ENCODE measurements at places on chromosomes 7 and 10. TPM values are rescaled to one million over a fixed set of nuclear protein-coding genes. Genes with fewer than 3 reads are reported as not detected.

Gene HHEX
- 14.7 TPM for total RNA-seq

Gene SPDYE16
- total RNA-seq: not detected

Gene NUTM2E
- 0.53 TPM for total RNA-seq

Gene GIMAP4
- not detected for total RNA-seq

Gene PPIF
- 203 TPM for total RNA-seq

Gene ZFAND2A
- 61.5 TPM for total RNA-seq

Gene BCAP29
- total RNA-seq: 38.3 TPM

Gene SUN3
- total RNA-seq: not detected

Gene MRC1
- total RNA-seq: 0.05 TPM

Gene RBP3
- not detected for total RNA-seq

Gene FAM221A
- total RNA-seq: 0.39 TPM

Gene ZP3
- total RNA-seq: 19.3 TPM

Gene FAM25A
- total RNA-seq: not detected

Gene AKR1D1
- not detected for total RNA-seq

Gene CHN2
- not detected for total RNA-seq

Gene ZNF853
- total RNA-seq: 1.8 TPM

Gene ANKRD30A
- total RNA-seq: 0.52 TPM

All from A549 treated with CORT108297 at 1 μM for 4 hours (cell line).